A549 treated with Mapracorat at 1 μM for 4 hours (cell line): ENCODE measurements at places on chromosomes 16 and 17. TPM values are rescaled to one million over a fixed set of nuclear protein-coding genes. Genes with fewer than 3 reads are reported as not detected.

Gene APOH
- 3.7 to 5.9 TPM (median 4.6 TPM) in 5 replicates for total RNA-seq

Gene KRTAP4-1
- total RNA-seq = 0.16 to 0.38 TPM (median 0.18 TPM) in 3 of 5 replicates, not detected in the others

Gene LDHD
- total RNA-seq = 0.55 to 1.0 TPM (median 0.82 TPM) in 5 replicates

Gene FSCN2
- 0.59 to 1.9 TPM (median 1.4 TPM) in 5 replicates for total RNA-seq

Gene LRRC36
- 0.08 to 0.09 TPM in 2 of 5 replicates, not detected in the others for total RNA-seq

Gene MT1H
- total RNA-seq = not detected in 5 replicates

Gene SEPTIN1
- 1.00 to 2.6 TPM (median 1.9 TPM) in 5 replicates for total RNA-seq

Gene TERB1
- not detected in 5 replicates for total RNA-seq

Gene PLA2G10
- total RNA-seq = 0.24 to 0.65 TPM (median 0.31 TPM) in 5 replicates

Gene QPRT
- 0.57 to 1.5 TPM (median 1.2 TPM) in 5 replicates for total RNA-seq

Gene ABCC12
- 0.04 to 0.22 TPM (median 0.05 TPM) in 4 of 5 replicates, not detected in the other for total RNA-seq

Gene ZNF23
- total RNA-seq = 5.4 to 7.6 TPM (median 6.3 TPM) in 5 replicates
